Cortex of kidney (tissue), 1 donor: ENCODE measurements at places on chromosomes 7 and 10.

GRCh38 chr10:79928028-79928583 is 20.8 kb downstream of the SFTPD start:
- no peak for DNase-seq

GRCh38 chr7:130648580-130648979 is 20.0 kb downstream of the COPG2 start:
- DNase-seq, result no peak

- no peak for DNase-seq
These were observed 33.5 kb downstream of the DPY19L1 start for GRCh38 chr7:35003679-35004303.

DNA sequence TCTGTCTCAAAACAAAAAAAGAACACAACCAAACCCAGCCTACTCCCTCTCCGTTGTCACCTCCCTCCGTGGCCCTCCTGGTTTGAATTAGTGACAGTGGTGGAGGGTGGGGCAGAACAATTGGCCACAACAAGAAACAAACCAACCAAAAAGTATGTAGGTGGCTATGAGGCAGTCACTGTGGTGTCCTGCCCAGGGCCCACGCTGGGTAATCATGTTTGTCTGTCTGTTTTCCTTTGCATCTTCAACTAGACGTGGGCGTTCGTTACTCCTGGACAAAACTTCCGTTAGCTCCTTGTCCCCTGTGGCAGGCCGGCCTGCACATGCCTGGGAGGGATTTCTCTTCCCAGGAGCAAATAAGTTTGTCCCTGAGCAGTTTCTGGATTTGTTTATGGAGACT is 78.4 kb downstream of the XRCC2 start:
- DNase-seq, result no peak

DNA sequence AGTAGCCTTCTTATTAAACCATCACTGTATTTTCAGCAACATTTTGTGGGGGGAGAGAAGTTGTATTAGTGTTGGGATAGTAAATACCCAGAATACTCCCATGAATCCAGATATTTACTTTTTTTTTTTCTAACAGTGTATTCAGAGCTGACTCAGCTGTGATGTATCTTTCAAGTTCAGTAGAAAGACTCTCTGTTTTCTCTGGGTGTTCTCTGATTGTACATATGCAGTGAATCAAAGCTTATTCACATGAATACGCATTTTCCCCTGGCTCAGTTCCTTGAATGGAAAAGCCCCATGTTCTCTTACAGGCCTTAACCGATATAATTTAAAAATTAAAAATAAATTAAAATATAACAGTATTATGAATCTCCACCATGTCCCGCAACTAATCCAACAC is 1.3 kb downstream of the TFPI2 start:
- no peak for DNase-seq

- no peak for DNase-seq
These were observed 576.0 kb upstream of the C7orf33 start for GRCh38 chr7:148014541-148014940.

DNA sequence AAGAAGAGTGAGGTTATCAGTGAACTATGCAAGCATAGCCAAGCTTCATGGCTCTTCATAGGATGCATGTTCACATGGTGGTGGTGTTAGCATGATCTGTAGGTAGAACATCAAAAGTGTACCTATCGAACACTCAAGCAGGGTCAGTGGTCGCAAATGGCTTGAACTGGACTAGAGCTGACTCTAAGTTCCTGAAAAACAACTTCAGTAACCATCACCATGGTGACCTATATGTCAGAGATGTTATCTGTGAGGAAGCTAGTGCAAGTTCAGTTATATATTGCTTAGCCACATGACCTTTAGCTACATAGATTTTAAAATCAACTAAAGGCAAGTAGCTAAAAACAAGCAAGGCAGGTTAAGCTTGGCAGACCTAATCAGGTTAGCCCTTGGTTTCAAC is 163.1 kb upstream of the AGR3 start:
- DNase-seq, result no peak

DNA sequence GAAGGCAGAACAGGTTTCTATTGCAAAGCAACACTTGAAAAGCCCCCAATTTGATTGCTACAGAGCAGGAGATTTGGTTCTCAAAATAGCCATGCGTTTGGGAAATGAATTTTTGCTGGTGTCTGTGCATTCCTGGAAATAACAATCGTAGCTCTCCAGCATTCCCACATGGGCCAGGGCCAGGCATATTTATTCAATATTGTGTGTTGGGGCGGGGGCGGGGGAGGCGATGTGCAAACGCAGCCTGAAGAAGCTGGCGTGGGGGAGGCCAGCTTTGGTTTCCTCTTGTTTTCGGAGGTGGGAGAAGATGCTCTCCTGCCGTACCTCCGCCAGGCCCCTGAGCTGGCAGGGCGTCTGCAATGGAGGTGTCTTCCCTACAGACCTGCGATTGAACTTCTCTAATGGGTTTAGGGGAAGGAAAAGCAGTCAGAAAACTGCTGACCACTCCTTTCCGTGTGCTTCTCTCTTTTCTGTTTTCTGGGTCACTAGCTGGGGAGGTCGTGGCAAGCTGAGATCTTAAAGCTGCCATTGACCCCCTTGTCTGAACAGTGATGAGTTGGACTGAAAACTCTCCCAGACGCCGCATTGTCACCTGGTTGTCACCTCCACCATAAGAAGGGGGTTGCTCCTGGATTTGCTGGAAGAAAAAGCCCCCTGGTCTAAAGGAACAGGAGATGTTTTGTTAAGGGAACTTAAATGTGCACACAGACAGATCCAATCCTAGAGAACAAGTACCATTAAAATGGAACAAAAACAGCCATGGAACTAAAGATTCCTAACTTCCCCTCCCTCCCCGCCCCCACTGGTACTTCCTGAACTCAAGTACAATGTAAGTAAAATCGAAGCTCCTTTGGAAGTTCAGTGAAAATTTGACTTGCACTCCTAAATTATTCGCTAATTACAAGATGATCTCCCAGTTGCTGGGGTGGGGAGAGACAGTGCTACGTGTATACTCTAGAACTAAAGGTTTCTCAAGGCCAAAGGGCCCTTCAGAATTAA is 56.4 kb upstream of the HABP2 start:
- DNase-seq, result no peak

DNA sequence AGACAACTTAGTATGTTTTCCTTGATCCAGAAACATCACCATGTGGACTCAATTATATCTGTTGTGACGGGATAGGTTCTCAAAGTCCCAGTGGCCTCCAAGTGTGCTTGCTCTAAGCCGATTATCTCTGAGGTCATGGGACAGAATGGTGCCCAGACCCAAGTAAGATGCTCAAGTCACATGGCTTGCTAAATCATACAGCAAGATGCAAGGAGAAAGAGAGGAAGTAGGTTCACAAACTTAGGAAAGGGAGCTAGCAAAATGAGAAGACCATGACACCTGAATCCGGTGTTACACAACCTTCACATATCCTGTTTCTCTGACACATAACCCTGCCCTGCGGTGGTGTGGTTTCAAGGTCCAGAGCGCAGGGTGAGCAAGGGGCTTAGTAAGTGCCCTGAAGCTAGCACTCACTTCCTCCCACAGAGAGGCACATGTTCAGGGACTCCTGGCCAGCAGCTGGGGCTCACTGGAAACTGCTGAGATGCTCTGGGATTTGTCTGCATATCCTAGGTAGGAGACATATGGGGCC is 590.9 kb upstream of the ANKRD30A start:
- DNase-seq, result no peak

GRCh38 chr10:2619472-2619871 is 447.9 kb upstream of the PFKP start:
- no peak for DNase-seq

GRCh38 chr7:69677881-69678493 is 79.7 kb downstream of the AUTS2 start:
- DNase-seq, result no peak

GRCh38 chr7:33744293-33745075 is 160.9 kb upstream of the BMPER start:
- DNase-seq, result no peak

DNA sequence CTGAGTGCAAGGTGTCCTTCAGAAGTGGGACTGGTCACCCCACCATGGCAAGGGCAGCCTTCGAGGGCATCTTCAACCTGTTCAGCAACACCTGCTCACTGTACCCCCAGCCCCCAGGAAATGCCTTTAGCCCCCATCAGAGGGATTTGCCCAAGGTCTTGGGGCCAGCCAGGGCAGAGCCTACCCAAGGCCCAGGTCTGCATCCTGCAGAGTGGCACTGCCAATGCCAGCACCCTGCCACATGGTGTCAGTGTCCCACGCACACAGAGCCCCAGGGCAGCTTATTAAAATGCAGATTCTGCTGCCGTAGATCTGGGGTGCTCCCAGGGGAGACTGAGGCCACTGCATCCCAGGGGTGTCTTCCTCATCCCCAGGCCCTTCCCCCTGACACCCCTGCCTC is 106.2 kb upstream of the KCTD7 start:
- DNase-seq, result no peak

GRCh38 chr10:78715435-78715834 is 353.3 kb upstream of the ZMIZ1 start:
- no peak for DNase-seq

DNA sequence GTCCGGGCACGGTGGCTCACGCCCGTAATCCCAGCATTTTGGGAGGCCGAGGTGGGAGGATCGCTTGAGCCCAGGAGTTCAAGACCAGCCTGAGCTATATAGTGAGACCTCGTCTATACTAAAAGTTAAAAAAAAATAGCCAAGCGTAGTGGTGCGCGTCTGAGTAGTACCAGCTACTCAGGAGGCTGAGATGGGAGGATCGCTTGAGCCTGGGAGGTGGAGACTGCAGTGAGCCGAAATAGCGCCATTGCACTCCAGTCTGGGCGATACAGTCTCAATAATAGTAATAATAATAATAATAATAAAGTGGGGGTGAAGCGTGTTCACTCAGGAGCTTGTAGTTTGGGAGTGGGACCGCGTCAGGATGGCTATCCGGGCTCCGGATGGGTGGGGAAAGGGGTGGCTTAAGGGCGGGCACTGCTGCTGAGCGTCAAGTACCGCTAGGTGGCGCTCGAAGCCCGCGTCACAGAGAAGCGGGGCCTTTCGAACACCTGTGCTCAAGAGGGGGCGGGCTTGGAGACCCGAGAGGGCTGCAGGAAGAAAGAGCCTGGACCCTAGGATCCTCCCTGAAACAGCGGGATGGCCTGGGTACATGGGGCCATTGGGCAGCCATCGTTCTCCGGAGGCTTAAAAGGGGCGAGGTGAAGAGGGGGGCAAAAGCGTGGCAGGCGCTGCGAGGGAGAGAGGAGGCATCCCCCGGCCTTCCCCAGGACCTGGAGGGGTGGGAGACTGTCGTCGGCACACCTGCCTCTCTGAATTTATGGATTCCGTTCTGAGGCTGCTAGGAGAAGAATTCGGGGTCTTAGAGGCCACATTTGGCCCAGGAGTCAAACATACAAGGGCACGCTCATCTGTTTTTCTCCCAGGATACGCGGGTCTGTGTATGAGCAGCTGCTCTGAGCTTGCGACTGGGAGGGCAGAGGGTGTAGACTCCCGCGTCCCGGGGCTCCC is 14.5 kb downstream of the LBX1 start:
- no peak for DNase-seq

DNA sequence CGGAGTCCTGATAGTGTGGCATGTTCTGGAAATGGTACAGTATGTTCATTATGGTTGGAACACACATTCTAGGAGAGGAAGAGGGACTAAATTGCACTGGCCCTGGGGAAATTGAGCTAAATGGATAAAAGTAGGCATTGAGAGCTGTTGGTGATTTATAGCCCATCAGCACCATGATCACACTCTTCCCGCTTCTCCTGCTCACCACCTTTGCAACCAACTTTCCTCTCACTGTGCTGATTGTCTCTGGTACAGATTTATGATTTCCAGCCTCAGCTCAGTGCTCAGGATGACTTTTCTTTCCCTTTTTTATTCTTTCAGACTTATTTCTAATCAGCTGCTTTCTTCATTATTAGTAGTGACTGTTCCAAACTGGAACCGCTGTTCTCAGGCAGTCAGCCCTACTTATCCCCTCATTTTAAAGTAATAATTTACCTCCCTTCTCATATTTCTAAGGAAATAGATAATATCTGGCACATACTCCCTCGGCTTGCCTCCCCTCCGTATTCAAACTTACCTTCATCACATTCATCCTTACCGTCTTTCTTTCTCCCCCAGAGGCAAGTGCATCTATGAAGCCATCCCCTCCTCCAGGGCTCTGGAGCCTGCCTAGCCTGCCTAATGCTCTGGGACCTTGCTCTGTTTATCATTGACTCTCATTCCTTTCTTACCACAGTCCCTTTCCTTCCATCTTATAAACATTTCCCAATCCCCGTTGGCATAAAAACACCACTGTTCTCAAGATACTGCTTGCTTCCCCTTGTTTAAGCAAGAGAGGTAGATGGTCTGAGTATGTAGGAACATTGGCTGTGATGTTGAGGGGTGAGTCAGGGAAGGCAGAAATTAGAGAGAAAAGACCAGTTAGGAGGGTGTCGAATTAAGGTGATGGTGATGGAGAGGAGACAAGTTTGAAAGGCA is 51.6 kb upstream of the RPA3 start:
- no peak for DNase-seq

- no peak for DNase-seq
These were observed 619 bp upstream of the LMTK2 start for GRCh38 chr7:98105942-98106544.

DNA sequence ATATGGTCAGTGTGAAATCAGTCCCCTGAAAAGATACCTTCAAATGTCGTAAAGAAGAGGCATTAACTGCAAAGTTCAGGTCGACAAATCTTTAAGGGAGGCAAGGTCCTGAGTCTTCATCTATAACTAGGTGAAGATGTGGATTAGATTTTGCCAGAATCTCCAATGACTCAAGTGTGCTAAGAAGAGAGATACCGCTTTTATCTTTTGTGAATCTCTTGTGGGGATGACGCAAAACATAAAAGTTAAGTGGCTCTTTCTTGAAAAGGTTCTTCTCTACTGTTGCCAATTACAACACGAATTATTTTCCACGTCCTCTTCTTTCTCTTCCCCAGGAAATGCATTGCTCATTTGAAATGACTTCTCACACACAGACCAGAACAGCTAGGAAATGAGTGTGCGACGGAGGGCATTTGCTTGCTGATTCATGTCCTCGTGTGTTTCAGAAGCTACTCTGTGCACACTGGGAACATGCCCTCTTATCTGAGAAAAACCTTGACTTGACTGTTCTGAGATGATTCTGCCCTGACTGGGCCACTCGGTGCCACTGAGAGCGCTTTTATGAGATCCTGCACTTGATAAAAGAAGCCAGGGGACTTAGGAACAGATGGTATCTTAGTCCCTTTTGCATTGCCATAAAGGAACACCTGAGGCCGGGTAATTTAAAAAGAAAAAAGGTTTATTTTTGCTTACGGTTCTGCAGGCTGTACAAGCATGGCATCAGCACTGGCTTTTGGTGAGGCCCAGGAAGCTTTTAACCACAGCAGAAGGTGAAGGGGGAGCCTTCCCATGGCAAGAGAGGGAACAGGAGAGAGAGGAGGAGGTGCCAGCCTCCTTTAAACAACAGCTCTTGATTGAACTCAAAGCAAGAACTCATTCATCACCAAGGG is 169.5 kb upstream of the PFKP start:
- DNase-seq, result no peak
